ENCODE measurements at places on chromosomes 7 and 10. TPM values are rescaled to one million over a fixed set of nuclear protein-coding genes. Genes with fewer than 3 reads are reported as not detected.
A peak's percentile ranks its signal among the peaks of the same experiment; 100 is the strongest.

DNA sequence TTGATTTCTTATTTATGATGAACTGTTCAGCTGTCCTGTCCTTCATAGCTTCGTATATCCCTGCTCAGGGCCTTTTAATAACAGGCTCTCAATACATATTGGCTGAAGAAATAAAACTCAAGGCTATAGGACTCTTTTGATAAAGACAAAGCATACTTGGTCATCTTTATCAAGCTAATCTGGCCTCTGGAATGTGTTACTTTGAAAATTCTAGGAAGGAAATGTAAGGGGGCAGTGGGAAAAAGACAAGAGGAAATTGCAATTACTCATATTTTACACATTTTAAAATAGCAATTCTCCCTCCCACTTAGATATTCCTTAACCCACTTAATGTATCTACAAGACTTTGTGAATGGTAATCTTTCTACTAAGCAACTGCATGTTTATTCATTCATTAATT, 94.3 kb downstream of the OSBPL3 start:
- no peak for DNase-seq

Gene SLC26A3
- not detected for total RNA-seq

GRCh38 chr10:9012312-9012711, 957.8 kb downstream of the GATA3 start:
- DNase-seq: no peak

Gene MPP7
- 0.27 TPM for total RNA-seq

DNA sequence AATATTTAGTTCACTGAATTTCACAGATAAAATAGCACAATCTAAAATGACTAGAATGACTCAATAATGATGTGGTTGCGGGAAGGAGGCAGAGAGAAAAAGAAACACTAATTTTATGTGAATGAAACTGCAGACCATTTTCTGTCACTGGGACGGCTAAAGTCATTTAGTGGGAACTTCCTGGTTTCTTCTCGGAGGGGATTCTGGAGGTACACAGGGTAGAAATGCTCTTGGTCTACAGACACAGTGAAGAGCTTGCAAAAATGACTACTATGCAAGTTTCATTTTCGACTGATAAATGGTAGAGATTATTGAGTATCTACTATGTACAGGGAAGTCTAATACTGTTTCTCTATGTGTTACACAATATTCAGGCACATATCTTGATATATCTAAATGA, 63.5 kb upstream of the LRRN3 start:
- DNase-seq: no peak

- DNase-seq: no peak
These were observed 149.9 kb downstream of the CRPPA start for GRCh38 chr7:16271355-16271915.

DNA sequence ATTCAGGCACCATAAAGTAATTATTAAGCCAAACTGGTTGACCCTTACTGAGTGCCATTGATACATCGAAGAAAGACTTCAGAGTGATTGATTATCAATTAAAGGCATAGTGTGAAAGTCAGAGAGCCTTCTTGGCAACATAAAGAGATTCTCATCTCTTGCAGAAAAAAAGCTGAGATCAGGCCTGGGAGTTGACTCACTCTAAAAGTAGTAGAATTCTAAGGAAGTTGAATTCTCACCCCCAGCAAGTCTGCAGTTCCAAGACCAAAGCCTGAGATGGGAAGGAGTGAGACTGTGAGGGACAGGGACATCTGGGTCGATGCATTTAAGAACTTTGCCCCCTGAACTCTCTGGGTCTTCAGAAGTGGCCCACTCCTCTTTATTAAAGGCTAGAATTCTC, 21.6 kb upstream of the ERCC6 start:
- DNase-seq: no peak

GRCh38 chr7:146652176-146652575, 535.6 kb downstream of the CNTNAP2 start:
- DNase-seq: no peak

Gene SPACDR
- total RNA-seq: 0.85 TPM

GRCh38 chr10:16929069-16929468, 111.8 kb upstream of the RSU1 start:
- DNase-seq: no peak

DNA sequence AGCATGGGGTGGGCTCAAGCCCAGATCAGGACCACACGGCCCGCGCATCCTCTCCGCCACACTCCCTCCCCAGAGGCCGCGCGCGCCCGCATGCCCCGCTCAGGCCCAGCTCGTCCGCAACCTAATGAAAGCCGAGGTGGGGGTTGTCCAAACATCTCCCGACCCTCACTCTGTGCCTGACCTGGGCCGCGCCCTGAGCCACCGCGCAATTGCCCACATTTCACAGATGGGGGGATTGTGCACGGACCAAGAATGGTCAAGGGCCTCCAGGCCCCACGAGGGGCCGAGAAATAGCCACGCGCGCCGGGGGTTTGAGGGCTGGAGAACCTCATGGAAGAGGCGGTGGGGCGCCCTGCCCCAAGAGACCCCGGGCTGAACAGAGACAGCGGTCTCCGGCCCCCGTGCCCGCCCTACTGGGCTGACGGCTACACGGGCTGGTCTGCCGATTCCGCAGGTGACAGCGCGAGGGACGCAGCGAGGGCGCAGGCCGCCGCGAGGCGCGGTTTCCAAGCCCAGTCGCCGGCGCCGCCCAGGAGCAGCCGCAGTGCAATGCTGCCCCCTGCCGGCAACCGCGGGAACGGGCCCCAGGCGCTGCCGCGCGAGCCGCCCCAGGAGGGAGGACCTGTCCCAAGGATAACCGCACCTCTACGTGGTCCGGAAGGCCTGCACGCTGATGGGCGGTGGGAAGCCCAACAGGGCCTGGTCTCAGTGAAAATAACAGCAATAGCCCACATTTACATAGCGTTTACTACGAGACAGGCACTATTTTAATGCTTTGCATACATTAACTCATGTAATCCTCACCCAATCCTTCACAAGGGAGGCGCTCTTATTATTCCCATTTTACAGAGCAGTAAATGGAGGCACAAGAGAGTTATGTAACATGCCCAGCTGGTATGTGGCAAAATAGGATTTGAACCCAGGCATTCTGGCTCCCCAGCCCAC, 10.5 kb upstream of the GRID1 start:
- DNase-seq: peak; percentile 70

Gene CDK14
- 6.9 TPM for total RNA-seq

GRCh38 chr7:79308192-79308591, 145.3 kb downstream of the MAGI2 start:
- DNase-seq: no peak

Gene MMD2
- total RNA-seq: not detected

- peak; percentile 91 for DNase-seq
These were observed 27.8 kb downstream of the RHEB start for GRCh38 chr7:151491859-151492258.

GRCh38 chr7:43868681-43869005, 674 bp downstream of the MRPS24 start:
- DNase-seq: no peak

DNA sequence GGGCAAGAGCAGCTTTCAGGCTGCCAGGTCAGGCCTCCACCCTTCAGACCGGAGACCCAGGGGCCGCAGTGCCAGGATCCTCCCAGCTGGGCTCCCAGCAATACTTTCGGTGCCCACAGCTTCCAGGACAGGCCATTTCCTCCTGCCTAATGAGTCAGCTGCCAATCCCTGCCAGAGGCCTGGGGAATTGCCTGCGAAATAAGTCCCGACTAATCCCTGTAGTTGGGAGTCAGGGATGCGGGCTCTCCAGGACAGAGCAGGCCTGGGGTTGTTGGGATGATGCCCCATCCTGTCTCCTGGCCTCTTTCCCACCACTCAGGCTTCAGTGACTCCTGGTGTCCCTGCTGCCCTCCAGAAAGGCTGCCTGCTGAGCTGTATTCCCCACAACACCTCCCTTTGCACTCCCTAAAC, 143.5 kb upstream of the UNC5B start:
- DNase-seq: peak; percentile 73

DNA sequence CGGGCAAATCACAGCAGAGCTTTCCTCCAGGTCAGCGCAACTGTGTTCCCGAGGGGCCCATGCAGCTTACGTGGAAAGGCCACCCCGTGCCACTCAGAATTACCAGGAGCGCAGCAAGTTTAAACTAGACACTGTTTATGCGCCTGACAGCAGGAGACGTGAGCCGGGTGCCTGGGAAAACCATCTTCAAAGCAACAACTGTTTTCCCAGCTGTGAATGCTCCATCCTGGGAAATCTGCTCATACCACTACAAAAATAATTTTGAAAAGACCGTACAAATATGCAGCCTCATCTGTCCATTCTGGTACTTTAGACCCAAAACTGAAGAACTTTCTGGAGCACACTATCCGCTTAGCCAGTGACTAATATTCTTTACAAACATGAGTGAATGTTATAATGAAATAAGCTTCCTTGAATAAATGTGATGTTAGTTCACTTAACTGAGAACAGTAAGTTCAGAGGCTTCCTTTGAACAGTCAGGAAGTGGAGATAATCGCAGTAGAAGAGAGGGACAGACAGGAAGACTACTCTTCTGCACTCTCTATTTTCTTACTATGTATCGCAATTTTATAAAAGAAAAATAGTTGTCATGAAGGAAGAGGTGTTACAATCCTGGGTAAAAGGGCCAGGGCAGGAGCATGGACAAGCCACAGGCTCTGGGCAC, 16.7 kb downstream of the GPER1 start:
- DNase-seq: no peak

GRCh38 chr7:74223711-74224510, 14.1 kb downstream of the LAT2 start:
- DNase-seq: no peak

Gene CFAP46
- total RNA-seq: 0.35 TPM

GRCh38 chr10:99536338-99537085, 3.8 kb downstream of the NKX2-3 start:
- no peak for DNase-seq

DNA sequence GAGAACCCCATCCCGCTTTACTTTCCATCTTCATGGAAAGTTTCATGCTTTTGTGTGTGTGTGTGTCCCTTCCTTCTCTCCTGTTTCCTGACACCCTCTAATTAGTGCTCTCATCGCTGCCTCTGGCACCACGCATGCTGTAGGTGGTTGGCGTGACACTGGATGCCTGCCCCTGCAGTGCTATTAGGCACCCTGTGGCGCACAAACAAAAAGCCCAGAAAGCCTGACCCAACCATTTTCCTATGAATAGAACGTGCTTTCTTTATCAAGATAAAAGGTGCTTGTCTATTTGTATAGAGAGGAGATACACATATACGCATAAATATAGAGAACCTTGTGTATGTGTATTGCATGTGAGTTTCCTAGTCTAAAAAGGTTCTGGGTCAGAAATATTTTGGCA, 120.8 kb upstream of the CDCA7L start:
- no peak for DNase-seq

- DNase-seq: no peak
These were observed 36.2 kb downstream of the RAMP3 start for GRCh38 chr7:45193828-45194227.

DNA sequence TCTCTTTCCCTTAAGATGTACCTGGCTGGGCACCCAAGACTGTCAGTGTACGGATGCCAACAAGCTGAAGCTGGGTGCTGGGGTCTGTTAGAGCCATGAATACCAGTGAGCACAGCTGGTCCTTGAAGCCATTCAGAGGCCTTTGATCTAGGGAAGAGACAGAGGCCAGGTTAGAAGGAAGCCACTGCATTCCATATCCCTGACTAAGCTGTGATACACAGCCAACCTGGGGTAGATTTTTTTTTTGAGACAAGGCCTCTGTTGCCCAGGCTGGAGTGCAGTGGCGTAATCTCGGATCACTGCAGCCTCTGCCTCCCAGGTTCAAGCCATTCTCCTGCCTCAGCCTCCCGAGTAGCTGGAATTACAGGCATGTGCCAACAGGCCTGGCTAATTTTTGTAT, 20.8 kb downstream of the ZDHHC16 start:
- peak; percentile 83 for DNase-seq

GRCh38 chr7:39951226-39952194, 1.5 kb downstream of the CDK13 start:
- peak; percentile 59 for DNase-seq

DNA sequence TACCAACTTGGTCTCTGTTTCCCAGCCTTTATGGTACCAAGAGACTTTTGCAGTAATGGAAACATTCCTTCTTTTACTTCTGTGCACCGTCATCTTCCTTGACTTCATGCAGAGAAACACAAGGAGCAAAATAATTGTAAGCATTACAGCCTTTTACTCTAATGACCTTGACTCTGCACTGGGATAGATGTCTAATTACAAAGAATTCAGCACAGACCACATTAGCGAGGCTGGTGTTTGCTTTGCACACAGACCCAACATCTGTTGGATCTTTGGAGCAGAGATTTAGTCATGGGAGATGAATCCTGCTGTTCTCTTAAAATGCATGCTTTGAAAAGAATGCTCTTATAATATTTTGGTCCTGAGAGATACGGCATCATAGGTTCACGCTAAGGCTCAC, 261.6 kb downstream of the TWIST1 start:
- DNase-seq: no peak

DNA sequence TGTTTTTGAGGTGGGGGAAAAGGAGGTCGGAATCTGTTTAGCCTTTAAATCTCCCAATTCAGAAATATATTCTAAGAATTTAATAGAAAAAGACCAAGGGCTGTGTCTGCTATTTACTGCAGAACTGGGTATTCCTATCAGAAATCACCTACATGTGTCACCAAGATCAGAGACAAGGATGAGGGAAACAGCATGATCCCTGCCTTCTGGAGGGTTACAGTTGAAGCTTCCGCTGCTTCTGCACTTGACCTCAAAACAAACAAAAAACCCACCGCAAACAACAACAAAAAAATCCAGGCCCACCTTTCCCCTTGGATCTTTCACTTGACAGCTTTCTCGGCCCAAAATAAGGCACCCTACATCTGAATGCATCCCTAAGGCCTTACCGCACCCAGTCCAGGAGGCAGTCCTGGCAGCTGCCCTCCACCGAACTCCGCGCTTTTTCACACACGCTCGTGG, 750 bp upstream of the CDK14 start:
- DNase-seq: no peak

DNA sequence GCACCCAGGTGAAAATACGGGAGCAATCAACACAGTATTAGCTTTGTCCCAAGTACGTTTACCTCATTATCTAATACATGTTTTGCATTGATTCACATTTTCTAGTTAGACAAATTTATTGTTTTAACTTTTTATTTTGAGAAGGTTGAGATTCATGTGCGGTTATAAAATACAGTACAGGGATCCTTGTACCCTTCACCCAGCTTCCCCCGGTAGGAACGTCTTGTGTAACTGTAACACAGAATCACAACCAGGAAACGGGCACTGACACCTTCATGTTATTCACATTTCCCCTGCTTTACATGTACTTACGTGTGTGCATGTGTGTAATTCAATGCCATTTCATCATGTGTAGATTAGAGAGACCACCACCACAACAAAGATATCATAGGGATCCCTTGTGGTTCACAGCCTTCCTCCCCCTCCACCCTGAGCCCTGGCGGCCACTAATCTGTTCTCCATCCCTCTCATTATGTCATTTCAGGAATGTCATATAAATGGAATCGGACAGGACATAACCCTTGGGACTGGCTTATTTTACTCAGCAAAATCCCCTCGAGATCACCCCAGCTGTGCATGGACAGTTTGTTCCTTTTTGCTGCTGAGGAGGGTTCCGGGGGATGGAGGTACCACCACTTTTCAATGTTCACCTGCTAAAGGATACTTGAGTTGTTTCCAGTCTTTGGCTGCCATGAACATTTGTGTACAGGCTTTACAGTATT, 46.5 kb upstream of the C10orf71 start:
- DNase-seq: no peak

- peak; percentile 52 for DNase-seq
These were observed 39.0 kb upstream of the AOAH start for GRCh38 chr7:36763132-36763816.

GRCh38 chr10:93220296-93221170, 146.8 kb downstream of the CYP26A1 start:
- no peak for DNase-seq

Measured in HT1080 (cell line).